ENCODE measurements at places on chromosomes 7 and 10.
A peak's percentile ranks its signal among the peaks of the same experiment; 100 is the strongest.

- DNase-seq = no peak
Measured at GRCh38 chr7:67463316-67463715, 466.7 kb downstream of the TYW1 start.

GRCh38 chr7:113321201-113321600 lies 202.8 kb upstream of the SMIM30 start:
- DNase-seq = peak; percentile 2

- no peak for DNase-seq
Measured at GRCh38 chr7:99822731-99823718, 4.8 kb upstream of the CYP3A43 start.

DNA sequence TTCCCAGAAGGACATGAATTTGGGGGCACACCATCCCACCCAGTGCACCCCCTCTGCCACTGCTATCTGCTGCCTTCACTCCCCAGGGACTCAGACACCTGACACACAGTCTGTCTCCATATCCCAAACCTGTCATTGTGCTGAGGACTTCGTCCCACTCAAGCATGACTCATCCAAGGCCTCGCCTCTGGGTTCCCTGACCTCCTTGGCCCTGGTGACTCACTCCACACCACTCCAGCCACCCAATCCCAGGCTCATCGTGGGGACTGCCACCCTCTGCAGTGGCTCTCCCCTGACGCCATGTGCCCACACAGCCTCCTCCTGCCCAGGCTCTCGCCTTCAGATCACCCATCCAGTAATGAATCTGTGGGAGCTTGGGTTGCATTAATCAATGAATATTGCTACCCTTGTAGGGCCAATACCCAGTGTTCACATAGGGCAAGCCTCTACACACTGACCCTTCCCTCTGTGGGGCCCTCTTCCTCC lies 6.6 kb upstream of the INSIG1 start:
- peak; percentile 79 for DNase-seq

DNA sequence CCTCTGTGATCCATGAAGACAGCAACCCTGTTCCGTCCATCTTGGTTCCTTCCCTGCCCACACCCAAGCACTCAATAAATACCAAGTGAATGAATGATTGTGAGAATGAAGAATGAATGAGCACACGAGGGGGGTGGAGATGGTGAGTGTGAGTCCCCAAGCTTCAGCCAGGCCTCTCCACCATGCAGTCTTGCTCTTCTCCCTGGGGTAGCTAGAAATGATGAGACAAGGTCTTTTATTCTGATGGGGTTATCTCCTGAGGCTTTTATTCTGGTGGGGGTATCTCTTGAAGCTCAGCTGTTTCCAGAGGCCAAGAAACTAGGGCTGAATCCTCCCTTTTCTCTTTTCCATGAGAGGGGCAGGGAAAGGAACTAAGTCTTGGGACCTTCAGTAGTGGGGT lies 57.0 kb downstream of the ELFN1 start:
- DNase-seq = no peak

DNA sequence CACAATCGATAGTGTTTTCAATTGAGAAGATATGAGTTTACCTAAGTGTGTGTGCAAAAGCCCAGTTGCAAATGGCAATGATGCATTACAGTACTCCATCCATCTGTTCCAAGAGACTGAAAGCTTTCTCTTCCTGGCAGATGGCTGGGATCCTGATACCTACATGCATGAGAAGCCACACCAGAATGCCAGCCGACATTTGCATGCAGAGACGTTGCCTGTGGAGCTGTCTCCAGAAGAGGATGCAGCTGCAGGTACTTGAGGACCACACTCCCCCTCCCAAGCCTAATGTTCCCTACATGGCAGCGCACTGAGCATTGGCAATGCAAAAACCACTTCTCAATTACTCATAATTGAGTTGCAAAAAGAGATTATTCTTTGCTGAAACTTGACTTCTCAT lies 332.1 kb downstream of the WDR11 start:
- no peak for DNase-seq

DNA sequence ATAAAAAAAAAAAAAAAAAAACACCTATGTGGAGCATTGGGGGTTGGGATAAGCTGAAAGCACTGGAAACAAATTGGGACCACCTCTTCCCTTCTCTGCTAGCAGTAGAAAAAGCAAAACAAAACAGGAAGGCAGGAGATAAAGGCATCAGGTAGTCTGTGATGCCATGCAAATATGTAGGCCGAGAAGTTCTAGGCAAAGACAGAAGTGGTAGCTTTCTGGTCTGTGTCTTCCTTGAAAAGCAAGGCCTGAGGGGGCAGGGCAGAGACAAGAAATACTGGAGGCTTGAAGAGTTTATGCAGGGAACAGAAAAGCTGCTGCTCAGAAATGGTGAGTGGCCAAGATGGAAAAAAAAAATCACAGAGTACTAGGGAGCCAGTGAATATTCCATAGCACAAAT lies 111.1 kb downstream of the ELMO1 start:
- DNase-seq = no peak

- DNase-seq = no peak
Measured at GRCh38 chr7:84497873-84498272, 303.3 kb upstream of the SEMA3A start.

DNA sequence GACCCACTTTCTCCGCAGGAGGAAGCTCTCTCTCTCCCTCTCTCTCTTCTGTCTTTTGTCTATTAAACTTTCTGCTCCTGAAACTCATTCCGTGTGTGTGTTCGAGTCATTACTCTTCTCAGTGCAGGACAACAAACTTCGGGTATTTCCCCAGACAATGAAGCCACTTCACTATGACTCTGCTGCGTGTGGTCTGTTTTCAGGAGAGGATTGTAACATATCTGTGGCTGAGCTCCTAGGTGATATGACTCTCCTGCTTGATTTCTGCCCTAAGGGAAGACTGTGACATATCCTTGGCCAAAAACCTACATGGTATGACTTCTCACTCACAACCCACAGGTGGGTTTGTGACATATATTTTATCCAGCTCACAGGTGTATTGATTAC lies 39.9 kb upstream of the ZNF107 start:
- no peak for DNase-seq

DNA sequence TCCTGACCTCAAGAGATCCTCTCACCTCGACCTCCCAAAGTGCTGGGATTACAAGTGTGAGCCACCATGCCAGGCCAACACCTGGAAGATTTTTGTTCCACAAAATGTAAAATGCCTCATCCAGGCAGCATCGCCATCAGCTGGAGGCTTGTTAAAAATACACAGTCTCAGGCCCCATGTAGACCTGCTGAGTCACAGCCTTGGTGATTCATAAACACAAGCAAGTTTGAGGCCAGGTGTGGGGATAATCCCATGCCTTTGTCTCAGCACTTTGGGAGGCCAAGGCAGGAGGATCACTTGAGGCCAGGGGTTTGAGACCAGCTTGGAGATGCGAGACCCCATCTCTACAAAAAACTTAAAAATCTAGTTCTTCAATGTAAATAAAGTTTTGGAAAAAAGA lies 49.1 kb upstream of the FOXK1 start:
- DNase-seq = peak; percentile 79

DNA sequence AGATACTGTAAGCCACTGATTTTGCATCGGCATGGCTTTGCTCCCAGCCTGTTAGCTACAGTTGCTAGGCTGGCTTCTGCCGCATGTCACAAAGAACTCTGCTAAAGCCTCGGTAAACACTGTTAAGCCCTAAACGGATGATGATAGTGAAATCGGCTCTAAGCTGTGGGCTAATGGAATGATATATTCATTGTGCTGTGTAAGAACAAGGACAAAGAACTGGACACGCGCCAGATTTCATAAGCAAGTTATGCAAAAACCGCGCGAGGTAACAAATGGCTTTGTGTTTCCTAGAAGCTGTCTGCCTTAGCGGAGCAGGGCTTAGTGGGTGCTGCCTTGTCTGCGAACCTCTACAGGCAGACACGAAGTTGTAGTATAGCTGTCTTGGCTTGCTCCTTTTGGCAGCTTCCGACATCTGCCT lies 331.3 kb upstream of the COBL start:
- DNase-seq = no peak

DNA sequence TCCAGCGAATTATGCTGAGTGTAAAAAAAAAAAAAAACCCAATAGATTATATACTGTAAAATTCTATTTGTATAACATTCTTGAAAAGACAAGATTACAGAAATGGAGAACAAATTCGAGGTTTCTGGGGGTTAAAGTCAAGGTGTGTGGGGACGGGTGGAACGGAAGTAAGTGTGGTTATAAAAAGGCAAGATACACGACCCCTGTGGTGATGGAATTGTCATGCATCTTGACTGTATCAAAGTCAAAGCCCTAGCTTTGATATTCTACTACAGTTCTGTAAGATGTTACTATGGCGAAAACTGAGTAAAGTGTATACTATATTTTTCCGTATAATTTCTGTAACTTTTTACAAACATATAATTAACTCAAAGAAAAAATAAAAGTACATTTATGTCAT lies 718.2 kb upstream of the PCDH15 start:
- no peak for DNase-seq

- DNase-seq = peak; percentile 18
Measured at GRCh38 chr10:133422807-133423771, 1.3 kb downstream of the SPRN start.

All from GM23248 (cell line).